Stimulated activated CD4-positive, alpha-beta T cell treated with anti-CD3 and anti-CD28 coated beads, Interleukin-15, amount 100 ng/mL, for 1 hour (primary cell): ENCODE measurements at places on chromosomes 3 and 15.

DNA sequence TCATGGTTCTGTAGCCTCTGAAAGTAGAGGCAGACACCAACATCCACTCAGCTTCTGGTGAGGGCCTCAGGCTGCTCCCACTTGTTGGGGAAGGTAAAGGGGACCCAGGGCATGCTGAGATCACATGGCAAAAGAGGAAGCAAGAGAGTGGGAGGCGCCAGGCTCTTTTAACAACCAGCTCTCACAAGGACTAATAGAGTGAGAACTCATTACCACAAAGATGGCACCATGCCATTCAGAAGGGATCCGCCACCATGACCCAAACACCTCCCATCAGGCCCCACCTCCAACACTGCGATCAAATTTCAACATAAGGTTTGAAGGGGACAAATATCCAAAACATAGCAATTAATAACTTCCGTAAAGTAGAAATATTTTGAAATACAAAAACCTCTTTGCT is 192.3 kb downstream of the OCA2 start:
- DNase-seq, result no peak

DNA sequence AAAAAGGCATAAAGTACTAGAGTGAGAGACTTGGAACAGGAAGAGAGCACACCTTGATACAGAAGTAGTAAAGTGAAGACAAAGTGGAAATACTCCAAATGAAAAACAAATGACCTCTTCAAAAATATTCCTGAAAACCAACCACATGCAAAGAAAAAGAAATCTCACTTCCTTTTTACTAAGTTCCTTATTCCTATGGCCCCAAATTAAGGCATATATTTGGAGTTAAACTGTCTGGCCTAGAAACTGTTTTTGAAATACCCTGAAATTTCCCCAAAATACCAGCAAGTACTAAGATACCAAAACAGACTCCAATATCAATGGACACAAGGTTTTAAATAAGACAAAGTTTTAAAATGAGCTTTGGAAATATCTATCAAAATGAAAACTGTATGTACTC is 58.2 kb downstream of the ZNF148 start:
- DNase-seq, result no peak

GRCh38 chr3:105967117-105967516 is 98.3 kb upstream of the CBLB start:
- DNase-seq, result no peak

- DNase-seq, result no peak
Measured at GRCh38 chr3:106392915-106393314, 524.1 kb upstream of the CBLB start.

DNA sequence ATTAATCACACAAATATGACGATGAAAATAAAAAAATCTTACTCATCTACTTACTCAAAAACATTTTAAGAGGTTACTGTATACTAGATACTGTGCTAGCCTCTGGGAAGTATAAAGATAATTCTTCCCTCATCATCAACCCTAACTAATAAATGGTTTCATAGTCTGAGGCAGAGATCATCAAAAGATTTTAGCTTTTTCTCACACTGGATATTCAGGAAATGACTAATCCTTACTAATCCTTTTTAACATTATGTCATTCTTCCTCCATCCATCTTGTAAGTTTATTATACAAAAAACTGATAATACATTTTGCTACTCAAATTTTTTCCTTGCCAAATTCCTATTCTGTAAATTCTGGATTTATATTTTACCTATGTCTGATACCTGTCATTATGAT is 29.7 kb downstream of the ACAD11 start:
- no peak for DNase-seq

DNA sequence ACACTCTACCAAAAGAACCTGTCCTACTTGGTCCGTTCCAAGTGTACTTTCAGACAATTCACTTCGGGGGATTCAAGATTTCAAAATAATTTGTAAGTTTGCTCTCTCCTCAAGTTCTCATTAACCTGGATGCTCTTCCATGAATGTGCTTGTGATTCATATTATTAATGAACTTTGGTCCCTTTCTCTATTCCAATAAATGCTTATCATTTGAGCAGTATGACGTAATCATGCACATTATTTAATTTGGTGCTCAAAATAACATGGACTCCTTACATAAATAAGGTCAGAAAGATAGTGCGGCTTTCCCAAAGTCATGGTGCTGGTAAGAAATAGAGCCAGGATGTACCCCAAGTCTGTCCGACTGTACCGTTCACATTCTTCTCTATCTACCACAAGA is 323.2 kb upstream of the SLCO3A1 start:
- no peak for DNase-seq

GRCh38 chr3:101133652-101134051 is 140.4 kb upstream of the ABI3BP start:
- no peak for DNase-seq

DNA sequence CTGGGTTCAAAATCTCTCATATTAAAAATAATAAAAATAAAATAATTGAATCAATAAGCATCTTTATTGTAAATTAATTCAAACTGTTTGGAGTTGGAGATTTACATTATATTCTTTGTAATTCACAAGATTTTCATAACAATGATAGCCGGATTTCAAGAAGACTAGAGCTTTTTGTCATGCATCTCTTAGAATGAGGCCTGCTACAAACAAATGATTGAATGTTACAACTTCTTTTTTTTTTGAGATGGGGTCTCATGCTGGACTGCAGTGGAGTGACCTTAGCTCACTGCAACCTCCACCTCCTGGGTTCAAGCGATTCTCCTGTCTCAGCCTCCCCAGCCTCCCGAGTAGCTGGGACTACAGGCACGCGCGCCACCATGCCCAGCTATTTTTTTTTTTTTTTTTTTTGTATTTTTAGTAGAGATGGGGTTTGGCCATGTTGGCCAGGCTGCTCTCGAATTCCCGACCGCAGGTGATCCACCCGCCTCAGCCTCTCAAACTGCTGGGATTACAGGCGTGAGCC is 3.5 kb downstream of the SLTM start:
- DNase-seq, result no peak
